ENCODE measurements at places on chromosomes 5 and 9.

DNA sequence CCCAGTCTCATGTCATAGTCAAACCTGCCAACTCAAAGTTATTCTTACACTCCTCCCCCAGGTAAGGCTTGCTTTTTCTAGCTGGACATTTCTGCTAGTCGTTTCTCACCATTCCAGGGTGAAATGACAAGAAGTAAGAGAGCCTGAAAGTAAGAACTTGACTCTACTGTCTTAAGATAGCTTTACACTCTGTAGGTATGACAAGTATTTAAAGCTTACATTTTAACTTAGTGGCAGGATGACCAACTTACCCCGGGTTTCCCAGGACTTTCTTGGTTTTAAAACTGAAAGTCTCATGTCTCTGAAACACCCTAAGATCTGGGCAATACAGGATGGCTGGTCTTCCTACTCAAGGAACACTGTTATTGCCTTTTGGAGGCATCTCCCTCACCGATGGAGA, 67.5 kb upstream of the PIK3R1 start:
- H3K36me3 ChIP-seq: no peaks in the 10 kb centered on the region
- no peak for DNase-seq
- peaks cover 3% of the 10 kb centered on the region for H3K4me1 ChIP-seq
- H3K4me3 ChIP-seq: no peak overlapping the region
- H3K27ac ChIP-seq: no peak overlapping the region
- no peaks in the 10 kb centered on the region for H3K27me3 ChIP-seq

DNA sequence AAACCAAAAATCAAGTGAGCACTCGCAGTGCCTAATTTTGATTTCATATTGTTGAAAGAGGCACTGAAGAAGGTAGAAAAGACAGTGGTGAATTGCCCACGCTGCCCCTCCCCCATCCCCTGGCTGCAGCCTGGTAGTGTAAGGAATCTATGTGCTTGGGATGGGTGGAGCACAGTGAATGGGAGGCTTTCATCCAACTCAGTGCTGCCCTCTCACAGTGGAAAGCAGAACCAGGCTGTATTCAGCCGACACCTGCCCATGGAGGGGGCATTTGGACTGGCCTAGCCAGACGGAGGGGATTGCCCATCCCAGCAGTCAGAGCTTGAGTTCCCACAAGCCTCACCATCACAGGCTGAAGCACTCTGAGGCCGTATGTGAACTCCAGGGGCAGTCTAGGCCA, 800.4 kb upstream of the DMAC1 start:
- H3K36me3 ChIP-seq: no peaks in the 10 kb centered on the region
- no peaks in the 10 kb centered on the region for H3K4me1 ChIP-seq
- no peaks in the 10 kb centered on the region for H3K27me3 ChIP-seq
- no peak overlapping the region for H3K27ac ChIP-seq
- DNase-seq: no peak

DNA sequence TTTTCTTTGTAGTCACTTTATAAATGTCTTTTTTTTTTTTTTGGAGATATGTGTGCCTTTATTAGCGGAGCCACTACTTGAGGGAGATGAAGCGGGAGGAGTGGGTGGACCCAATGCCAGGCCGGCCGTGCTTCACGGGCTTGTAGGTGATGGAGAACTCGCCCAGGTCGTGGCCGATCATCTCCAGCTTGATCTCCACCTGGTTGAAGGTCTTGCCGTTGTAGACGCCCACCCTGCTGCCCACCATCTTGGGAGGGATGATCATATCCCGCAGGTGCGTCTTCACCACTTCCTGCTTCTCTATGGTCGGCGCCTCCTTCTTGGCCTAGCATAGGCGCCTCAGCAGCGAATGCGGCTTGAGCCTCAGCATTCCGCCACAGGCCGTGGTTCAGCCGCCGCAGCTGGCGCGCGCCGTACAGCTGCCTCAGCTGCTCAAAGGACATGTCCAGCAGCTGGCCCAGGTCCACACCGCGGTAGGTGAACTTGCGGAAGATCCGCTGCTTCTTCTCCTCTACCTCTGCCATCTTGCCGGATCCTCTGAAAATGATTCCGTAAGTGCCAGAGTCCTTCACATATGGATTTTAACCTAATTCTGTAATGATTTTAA, 1095.6 kb downstream of the MAT2B start:
- no peak for DNase-seq
- no peaks in the 10 kb centered on the region for H3K27me3 ChIP-seq
- no peak overlapping the region for H3K4me3 ChIP-seq
- H3K27ac ChIP-seq: no peak overlapping the region
- no peaks in the 10 kb centered on the region for H3K36me3 ChIP-seq

DNA sequence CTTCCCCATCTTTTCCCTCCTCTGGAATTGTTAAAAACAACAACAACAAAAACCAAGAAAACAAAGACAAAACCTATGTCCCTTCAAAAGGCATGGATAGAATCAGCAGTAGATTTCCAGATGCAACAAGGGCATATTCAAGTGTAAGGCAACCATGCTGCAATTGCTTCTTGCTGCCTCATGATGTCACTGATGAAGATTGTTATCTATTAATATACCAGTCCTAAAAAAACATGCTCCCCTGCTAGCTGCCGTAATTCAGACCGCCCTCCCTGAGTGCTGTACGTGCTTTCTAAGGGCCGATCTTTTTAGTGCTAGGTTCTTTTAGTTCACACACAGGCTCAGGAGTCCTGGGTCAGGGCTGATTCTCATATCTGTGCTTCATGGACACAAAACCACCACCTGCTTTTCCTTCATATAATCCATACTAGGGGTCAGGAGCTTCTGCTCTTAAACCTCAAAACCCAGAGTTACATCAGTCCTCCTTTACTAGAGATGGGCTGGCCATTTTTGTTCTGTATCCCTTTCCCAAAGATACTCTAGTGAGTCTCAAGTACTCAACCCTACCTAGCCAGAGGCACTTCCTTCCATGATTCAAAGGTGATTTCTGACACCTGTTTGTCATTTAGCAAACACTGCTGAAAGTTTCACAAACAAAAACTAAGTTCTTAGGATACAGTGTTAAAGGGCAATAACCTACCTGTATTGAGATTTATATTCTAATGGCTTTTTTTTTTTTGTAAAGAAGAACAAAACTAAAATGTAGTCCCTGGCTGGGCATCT, 82.1 kb downstream of the GIN1 start:
- no peaks in the 10 kb centered on the region for H3K36me3 ChIP-seq
- no peaks in the 10 kb centered on the region for H3K4me1 ChIP-seq
- DNase-seq: no peak
- no peaks in the 10 kb centered on the region for H3K27me3 ChIP-seq

GRCh38 chr9:134367791-134368490, 41.7 kb downstream of the RXRA start:
- H3K36me3 ChIP-seq: no peaks in the 10 kb centered on the region
- H3K27ac ChIP-seq: no peak overlapping the region

GRCh38 chr5:121691478-121691877, 160.2 kb upstream of the FTMT start:
- H3K4me3 ChIP-seq: no peak overlapping the region
- H3K36me3 ChIP-seq: no peaks in the 10 kb centered on the region
- H3K27me3 ChIP-seq: no peaks in the 10 kb centered on the region
- H3K27ac ChIP-seq: no peak overlapping the region
- H3K4me1 ChIP-seq: no peaks in the 10 kb centered on the region
- DNase-seq: no peak

- H3K4me3 ChIP-seq: no peak overlapping the region
- no peak for DNase-seq
- H3K27ac ChIP-seq: no peak overlapping the region
- H3K27me3 ChIP-seq: no peaks in the 10 kb centered on the region
- no peaks in the 10 kb centered on the region for H3K4me1 ChIP-seq
These were observed 36.2 kb downstream of the TNFSF8 start for GRCh38 chr9:114894206-114894605.

DNA sequence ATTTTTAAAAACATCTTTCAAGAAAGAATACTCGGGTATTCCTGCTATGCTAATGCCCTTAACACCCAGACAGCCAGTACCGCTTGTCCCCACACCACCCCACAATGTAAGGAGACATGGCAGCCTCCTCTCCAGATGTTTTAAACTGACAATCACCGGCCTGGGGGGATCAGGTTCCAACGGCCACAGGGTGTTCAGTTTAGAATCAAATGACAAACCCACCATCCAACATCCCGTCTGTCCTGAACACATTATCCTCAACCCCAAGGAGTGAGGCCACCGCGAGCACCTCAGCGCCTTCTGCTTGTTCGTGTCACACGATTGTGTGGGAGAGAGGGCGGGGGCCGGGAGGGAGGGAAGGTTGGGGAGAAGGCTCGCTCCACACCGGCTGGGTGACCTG, 152.8 kb downstream of the PAX5 start:
- DNase-seq: no peak
- no peaks in the 10 kb centered on the region for H3K4me1 ChIP-seq
- H3K36me3 ChIP-seq: no peaks in the 10 kb centered on the region
- H3K27me3 ChIP-seq: no peaks in the 10 kb centered on the region
- no peak overlapping the region for H3K4me3 ChIP-seq

Measured in ovary (tissue), 10 donors.